ENCODE measurements at places on chromosomes 7 and 10.

- no peak for DNase-seq
These were observed 97.8 kb downstream of the OAT start for GRCh38 chr10:124320778-124321432.

GRCh38 chr10:118804262-118804773, 49.5 kb upstream of the CACUL1 start:
- DNase-seq: no peak

DNA sequence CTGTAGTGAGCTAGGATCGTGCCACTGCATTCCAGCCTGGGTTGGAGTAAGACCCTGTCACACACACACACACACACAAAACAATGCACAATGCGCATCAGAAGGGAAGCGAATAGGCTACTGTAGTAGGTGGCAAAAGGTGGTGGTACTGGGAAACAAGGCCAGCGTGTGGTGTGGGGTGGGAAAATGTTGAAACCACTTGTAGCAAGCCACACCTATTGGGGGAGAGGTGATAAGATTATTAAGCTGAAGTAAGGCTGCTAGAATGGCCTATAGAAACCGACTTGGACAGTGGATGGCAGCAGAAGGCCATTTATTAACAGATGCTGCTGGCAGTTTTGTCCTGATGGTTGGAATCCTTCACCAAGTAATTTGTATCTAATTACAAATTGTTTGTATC, 7.2 kb upstream of the CHCHD1 start:
- no peak for DNase-seq

GRCh38 chr7:7681191-7681935, 37.0 kb downstream of the RPA3 start:
- peak; percentile 37 for DNase-seq

- no peak for DNase-seq
These were observed 63.9 kb upstream of the CACNA2D1 start for GRCh38 chr7:82507365-82507975.

DNA sequence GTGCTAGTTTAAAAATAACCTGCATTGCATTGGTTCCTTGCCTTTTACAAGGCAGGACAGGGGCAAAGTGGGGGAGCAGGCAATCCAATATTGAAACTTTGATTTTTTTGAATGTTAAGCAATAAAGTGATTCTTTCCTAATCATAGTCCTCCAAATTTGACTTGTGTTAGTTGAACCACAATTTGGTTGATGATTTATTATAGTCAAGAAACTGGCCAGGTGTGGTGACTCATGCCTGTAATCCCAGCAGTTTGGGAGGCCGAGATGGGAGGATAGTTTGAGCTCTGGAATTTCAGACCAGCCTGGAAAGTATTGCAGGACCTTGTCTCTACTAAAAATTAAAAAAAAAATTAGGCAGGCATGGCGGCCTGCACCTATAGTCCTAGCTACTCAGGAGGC, 27.9 kb upstream of the ABLIM1 start:
- DNase-seq: no peak

GRCh38 chr10:95462740-95463667, 98.2 kb downstream of the SORBS1 start:
- no peak for DNase-seq

GRCh38 chr10:69572159-69573055, 815 bp downstream of the NEUROG3 start:
- no peak for DNase-seq

GRCh38 chr7:33730958-33731357, 174.4 kb upstream of the BMPER start:
- no peak for DNase-seq

- peak; percentile 35 for DNase-seq
These were observed at the start of gene SNCG for GRCh38 chr10:86958116-86958900. Gene SNCG, plus strand, starts transcription at chr10:86958599. Its CDS starts 99 bp downstream, at chr10:86958698.

GRCh38 chr10:17109046-17109445, 20.6 kb downstream of the CUBN start:
- DNase-seq: no peak

DNA sequence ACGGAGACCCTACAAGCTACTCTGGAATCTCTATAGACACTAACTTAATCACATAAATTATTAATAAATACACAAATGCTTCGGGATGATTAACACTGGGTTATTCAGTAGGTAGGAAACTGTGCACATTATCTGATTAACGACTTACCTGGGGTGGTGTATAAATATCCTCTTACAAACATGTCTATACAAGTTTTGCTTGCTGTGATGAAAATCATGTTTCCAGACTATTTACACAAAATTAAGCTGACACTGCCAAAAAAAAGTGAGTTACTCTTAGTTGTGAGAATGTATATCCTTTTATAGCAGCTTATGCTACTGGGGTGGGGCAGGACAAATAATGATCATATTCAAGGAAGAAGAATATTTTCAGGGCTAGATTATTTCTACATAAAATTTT, 314.6 kb downstream of the C7orf25 start:
- no peak for DNase-seq

Measured in urothelium cell line (cell line).